ENCODE measurements at places on chromosomes 16 and 17.

- DNase-seq: no peak
These were observed 6.3 kb downstream of the TNS4 start for GRCh38 chr17:40495140-40495539.

DNA sequence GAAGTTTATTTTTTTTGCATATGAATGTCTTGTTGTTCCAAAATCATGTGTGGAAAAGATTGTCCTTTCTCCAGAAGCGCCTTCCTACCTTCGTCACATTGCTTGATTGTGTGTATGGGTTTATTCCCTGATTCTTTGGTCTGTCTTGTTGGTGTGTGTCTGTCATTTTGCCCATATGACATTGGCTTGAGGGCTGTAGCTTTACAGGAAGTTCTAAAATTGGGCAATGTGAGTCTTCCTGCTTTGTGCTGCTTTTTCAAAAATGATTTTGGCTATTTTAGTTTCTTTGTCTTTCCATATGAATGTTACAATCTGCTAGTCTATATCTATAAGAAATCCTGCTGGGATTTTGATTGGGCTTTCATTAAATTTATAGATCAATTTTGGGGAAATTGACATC is 217.2 kb downstream of the SNX29 start:
- DNase-seq: no peak

- no peak for DNase-seq
These were observed 240.0 kb upstream of the ZFHX3 start for GRCh38 chr16:73287859-73288405.

GRCh38 chr16:68081861-68082628 is 3.1 kb upstream of the NFATC3 start:
- no peak for DNase-seq

DNA sequence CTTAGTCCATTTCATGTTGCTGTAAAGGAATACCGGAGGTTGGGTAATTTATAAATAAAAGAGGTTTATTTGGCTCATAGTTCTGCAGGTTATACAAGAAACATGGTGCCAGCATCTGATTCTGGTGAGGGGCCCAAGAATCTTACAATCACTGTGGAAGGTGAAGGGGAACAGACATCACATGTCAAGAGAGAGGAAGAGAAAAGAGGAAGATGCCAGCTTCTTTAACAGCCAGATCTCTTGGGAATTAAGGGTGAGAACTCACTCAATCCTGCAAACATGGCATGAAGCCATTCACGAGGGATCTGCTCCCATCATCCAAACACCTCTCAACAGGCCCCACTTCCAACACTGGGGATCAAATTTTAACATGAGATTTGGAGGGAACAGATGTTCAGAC is 49.5 kb downstream of the BMERB1 start:
- DNase-seq: no peak

DNA sequence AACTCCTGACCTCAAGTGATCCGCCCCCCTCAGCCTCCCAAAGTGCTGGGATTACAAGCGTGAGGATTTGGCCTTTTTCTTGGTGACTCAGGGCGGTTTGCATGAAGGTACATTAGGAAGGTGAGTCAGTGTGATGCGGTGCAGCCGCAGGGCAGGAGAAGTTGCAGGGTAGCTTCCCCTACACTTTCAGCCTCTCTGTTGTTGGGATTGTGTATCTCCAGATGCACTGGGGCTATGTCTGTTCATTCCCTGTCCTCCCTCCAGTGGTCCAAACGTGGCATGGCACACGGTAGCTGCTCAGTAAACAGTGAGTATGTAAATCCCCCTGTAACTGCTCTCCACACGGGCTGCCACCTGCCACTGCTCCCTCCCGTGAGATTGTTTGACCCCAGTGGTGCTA is 109.1 kb upstream of the CDC42EP4 start:
- no peak for DNase-seq

DNA sequence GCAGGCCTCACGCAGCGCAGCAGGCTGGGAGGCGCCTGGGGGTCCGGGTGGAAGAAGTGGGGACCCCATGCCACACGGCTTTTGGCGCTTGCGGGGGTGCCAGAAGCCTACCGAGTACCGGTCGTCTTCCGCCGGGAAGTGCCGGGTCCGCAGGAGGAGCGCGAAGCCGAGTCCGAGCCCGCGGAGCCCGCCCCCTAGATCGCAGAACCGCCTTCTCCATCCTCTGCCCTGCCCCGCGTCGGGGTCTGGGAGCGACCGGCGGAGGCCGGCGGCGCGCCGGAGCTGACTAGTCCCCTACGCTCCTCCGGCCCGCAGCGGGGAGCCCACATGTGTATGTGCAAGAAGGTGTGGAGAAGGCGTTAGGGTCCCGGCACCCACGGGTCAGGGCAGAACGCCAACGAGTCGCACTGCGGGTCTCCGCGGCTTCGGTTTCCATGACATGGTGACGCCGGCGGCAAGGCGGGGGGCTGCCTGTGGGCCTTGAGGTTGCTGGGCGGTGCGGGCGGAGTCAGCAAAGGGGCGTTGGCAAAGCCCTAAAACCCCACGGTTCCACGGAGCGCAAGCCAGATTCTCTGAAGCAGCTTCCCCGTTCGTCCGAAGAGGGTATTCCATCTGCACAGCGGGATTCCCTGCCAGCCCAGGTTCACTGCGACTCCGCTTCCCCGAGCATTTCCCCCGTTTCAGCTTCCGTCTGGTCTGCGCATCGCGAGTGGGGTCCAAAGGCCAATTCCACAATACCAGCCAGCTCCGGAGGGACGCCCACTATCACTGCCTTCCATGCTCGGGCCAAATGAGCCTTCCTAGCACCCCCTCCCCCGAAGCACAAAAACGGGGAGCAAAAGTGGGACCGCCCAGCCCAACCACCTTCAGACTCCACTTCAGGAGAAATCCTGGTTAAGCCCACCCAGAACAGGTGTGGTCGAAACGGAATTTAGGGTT is 2.3 kb upstream of the LHX1 start:
- DNase-seq: no peak

DNA sequence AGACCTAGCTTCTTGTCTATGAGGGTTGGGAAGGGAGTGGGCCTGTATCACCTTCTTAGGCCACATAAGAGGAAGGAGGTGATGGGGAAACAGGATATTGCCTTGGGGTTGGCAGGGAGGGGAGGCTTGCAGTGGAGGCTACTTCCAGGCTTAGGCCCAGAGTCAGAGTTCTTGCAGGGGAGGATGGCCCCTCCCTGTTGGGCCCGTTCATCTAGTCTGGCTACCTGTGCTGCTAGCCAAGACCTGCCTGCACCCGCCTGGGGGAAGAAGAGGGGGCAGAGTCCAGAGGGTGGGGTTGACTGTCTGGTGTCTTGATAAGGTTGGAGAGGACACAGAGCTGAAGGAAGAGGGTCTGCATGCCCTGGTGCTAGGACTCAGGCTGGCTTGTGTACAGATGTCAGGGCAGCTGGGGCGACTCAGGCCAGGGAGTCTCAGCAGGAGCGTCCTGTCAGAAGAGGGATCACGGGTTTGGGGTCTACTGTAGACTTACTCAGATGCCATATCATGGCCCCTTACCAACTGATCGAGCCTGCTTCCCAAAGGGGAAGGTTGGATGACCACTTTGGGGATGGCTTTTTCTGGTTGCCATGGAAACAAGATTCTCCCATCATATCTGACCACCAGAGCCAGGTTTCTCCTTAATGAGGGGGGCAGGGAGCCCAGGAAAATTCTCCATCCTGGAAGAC is 5.3 kb downstream of the KDM6B start:
- DNase-seq: peak; percentile 25

DNA sequence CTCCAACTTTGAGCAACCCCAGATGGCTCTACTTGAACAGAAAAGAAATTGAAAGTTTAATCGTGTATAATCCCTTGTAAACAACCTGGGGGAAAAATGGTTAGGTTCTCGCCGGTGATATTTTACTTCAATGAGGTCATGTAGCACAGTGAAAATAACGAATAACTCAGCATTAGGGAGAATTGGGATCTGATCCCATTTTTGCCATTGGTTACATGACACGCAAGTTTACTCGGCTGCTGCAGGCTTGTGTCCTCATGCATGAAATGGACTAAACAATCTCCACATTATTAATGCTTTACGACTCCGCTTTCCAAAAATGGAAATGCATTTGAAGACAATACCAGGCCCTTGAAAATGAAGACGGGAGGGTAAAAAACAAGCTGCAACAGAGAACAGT is 45.5 kb upstream of the LRRC37A3 start:
- DNase-seq: no peak

DNA sequence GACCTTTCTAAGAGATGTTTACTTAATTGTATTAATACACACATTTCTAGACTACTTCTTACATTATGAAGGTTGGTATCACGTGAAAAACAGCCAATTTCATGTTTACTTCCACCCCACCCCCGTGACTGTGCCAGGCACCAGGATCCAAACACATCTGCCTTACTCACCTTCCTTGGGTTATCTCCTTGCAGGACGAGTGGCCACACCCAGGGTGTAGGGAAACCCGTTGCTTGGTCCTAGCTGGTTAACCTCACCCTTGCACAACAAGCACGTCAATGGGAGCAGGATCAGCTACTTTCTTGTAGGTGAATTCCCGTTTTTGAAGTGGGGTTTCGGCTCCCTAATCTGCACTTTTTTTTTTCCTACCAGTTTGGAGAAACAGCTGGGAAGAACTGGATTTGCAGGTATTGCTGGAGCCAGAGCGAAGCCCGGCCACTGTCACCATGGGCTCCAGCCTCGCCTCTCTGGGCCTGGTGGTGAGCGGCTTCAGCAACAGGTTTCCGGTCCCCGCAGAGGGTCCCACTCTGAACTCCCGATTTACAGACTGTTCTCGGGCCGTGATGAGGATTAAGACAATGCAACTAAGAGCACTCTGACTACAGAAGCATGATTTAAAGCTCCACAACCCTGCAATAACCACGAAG is 2.1 kb upstream of the UBB start:
- no peak for DNase-seq

DNA sequence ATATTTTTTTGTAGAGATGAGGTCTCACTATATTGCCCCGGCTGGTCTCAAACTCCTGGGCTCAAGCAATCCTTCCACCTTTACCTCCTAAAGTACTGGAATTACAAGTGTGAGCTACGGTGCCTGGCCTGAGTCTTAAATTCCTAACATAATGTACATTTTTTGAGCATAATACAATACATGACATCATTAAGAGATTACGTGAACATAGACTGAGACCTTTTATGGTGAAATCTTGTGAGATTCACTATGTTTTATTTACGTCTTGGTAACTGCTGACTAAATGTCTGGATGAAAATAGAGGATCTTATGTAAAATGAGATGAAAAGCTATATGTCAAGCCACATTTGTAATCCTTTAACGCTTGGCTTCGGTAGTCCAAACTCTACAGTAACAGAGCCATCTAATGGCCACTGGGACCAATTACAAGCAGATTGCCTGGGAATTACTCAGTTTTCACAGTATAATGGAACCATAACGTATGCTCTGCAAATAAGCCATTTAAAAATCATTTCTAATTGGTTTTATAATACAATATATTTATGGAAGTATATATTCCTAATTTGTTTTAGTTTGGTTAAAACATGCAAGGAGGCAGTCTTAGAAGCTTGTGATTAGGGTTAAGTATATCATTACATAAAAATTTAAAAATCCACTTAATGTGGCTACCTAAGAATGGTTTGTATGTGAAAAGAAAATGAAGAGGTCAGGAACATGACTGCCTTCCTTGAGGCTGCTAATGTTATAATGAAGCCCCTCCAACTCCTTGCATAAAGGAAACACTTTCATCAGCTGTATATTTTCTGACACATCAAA is 8.1 kb upstream of the EFCAB13 start:
- DNase-seq: peak; percentile 70

- DNase-seq: no peak
These were observed 44.0 kb upstream of the ABCC11 start for GRCh38 chr16:48291303-48291702.

DNA sequence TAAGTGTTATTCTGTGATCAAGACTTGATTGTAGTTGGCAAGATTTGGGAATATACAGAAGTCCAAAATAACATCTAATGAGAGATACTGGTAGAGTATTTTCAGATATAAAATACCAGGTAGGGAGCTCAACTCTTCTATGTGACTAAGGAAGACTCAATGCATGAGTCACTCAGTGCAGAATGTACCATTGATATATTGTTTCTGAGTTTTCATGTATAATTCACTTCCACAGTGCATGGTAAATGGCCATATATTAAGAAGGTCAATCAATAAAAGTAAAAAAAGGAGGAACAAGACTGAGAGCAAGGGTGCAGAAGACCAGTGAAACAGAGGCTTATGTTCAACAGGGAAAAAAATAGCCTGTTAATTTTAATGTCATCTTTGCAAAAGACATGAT is 1387.9 kb downstream of the CDH8 start:
- DNase-seq: no peak

- DNase-seq: no peak
These were observed 4.8 kb upstream of the ATP2A3 start for GRCh38 chr17:3968886-3969524.

GRCh38 chr16:55273356-55273755 is 50.6 kb upstream of the IRX6 start:
- DNase-seq: no peak

- peak; percentile 32 for DNase-seq
These were observed 844 bp downstream of the TBKBP1 start for GRCh38 chr17:47694581-47695428.

DNA sequence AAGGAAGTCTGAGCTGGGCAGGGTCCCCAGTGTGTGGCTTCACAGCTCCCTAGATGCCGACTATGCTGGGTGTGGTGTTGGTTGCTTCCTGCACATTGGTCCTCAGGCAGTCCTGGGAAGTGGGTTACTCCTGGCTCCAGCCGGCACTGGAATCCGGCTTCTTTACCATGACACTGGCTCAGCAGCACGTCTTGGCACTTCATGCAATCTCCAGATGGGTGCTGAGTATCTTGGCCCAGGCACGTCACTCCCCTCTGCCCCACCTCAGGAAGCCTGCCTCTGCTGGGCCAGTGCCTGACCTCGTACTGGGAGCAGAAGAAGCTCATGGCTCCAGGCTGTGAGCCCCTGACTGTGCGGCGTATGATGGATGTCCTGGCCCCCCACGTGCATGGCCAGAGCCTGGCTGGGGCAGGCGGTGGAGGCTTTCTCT is 24.5 kb downstream of the FCSK start:
- no peak for DNase-seq

- DNase-seq: no peak
These were observed at the start of gene PDE6G for GRCh38 chr17:81656118-81656743. Gene PDE6G (minus strand): TSS chr17:81656542. CDS start chr17:81653305, 3,237 bp downstream.

DNA sequence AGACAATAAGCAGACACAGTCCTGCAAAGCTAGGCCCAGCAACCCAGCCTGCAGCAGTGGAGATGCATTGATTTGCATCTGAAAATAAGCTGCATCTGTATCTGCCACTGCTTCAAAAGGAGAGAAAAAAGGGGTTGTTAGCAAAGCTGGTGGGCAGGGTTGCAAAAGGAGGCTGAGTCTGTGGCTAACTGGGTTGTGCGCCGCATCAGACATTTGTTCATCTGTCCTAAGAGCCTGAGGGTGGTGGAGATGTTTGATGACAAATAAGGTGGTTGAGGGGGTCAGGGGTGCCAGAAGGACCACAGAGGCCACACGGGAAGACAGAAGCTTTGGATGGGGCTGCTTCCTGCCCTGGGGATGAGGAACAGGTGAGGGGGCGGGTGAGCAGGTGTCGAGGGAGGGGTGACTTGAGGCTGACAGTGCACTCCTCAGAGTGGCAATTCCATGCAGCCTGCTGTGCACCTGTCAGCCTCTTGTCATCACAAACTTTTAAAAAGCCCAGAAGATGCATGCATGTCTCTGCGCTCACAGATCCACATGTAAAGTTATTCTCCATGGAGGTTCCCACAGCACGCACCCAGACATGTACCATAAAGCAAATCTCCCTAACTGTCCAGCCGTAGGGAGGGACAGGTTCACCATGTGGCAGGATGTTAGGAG is 35.4 kb downstream of the WSB1 start:
- DNase-seq: no peak

Measured in CD4-positive, alpha-beta T cell treated with Interleukin-21 for 1 hour (primary cell).